ENCODE measurements at places on chromosomes 7 and 10.

DNA sequence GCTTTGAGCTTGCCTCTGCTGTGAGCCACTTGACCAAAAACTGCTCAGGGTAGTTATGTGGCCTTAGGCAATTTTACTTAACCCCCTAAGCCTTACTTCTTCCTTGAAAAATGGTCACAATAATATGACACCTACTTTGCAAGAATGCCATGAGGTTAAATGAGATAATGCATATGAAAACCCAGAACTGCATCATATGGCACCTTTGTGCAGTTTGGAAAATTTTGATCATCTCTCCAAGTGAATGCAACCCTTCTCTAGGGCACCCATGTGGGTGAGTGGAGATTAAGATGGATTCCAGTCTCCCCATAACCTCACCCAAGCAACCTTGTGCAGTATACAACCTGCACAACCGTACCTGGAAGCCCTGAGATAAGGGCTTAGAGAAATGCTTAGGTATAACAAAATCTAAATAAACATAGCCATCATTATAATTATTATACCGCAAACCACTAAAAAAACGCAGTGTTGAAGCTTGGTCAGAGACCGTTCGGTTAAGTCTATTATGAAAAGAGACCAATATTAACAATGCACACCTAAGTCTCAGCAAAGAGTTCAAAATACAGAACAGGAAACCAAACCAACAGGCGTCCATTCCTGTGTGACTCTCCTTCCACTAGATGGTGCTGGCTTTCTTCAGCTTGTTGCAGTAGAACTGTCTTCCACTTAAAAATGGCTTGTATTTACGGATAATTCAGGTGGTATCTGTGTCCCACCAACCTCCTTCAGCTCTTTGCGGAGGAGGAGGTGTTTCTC is 21.0 kb upstream of the ASB15 start:
- DNase-seq = no peak

- DNase-seq = no peak
Measured at GRCh38 chr10:31522820-31523219, 203.8 kb downstream of the ZEB1 start.

DNA sequence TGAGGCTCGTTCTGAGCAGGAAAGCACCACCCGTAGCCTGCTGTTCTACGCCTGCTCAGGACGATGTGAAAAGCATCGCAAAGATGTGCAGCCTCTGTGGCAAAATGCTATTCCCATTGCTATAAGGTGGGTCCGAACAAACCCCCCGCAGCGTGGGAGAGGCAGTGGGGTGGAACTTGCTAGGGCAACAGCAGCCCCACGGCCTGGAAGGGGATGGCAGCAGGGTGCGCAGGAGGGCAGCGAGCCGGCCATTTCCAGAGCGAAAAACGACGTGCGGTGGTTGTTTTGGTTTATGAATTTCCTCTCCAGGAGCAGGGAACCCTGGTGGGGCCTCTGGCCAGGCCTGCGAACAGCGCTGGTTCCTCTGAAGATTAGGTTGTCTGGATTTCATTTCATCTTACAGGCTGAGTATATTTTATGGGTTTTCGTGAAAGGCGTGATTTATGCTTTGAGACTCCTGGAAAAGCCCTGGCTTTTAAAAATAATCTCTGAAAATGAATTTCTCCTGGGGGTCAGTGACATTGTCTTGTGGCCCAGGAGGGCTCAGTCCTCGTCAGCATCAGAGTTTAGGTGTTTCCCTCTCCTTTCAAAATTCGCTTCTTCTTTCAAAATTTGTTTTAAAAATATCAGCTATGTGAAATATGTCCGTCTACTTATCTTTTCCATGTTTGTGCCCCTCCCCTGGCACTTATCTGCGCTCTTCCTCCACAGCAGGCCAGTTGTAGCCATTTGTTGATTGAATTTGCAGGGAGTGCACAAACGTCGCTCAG is 42.3 kb upstream of the UBE3C start:
- DNase-seq = no peak

GRCh38 chr10:114665873-114666272 is 7.8 kb upstream of the ABLIM1 start:
- DNase-seq = no peak

DNA sequence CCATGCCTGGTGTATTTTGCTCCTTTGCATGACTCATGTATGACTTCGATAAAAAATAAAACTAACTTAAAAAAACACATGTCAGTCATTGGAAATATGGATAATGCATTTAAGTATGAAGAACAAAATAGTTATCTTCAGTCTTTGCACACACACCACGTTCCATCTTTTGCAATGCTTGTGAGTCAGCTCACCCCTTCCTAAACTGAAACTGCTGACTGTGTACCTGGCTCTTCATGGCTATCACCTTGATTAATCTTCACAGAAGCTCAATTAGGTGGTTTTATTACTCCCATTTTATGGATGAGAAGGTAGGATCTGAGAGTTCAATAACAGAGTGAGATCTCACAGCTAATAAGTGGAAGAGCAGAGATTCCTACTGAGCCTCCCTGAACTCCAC is 79.5 kb downstream of the CARD11 start:
- no peak for DNase-seq

DNA sequence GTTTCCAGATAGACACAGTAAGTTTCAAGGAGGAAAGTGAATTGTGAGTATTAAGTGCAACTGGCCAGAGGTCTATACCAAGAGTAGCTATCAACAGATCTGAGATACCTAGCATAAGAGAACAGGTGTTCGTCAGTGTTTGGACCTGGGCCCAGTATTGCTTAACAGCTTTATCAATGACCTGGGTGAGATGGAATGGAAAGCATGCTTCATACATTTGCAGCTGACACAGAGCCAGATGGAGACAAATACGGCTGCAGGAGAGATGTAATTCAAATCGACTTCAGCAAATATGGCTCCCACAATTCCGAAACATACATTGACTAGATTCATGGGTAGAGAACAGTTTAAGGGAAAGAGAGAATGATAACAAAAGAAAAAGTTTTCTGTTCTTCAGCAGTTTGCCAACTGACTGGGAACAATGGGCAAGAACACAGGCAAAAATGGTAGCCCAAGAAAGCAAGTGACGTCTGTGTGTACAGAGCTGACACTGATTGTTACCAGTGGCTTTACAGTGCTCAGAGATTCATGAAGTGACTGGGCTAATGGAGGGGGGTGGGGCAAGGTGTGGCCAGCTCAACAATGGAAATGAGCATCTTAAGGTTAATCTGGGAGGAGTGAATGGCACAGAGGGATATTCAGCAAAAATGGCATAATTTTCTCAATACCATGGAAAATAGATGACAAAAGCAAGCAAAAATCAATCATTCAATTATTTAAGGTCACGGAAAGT is 28.0 kb upstream of the COBL start:
- DNase-seq = no peak

DNA sequence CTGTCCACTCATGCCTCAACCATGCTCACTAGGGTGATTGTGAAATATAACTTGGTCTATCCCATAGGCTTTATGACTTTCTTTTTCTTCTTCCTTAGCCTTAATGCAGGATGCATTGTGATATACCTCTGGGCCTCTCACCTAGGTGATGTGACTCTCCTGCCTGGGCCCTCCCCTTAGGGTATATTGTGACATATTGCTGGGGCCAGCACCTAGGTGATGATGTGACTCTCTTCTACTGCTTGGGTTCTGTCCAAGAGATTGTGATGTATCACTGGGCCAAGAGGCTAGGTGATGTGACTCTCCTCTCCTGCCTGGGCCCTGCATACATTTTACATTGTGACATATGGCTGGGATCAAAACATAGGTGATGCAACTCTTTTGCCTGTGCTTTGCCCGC is 14.7 kb upstream of the ZNF107 start:
- no peak for DNase-seq

DNA sequence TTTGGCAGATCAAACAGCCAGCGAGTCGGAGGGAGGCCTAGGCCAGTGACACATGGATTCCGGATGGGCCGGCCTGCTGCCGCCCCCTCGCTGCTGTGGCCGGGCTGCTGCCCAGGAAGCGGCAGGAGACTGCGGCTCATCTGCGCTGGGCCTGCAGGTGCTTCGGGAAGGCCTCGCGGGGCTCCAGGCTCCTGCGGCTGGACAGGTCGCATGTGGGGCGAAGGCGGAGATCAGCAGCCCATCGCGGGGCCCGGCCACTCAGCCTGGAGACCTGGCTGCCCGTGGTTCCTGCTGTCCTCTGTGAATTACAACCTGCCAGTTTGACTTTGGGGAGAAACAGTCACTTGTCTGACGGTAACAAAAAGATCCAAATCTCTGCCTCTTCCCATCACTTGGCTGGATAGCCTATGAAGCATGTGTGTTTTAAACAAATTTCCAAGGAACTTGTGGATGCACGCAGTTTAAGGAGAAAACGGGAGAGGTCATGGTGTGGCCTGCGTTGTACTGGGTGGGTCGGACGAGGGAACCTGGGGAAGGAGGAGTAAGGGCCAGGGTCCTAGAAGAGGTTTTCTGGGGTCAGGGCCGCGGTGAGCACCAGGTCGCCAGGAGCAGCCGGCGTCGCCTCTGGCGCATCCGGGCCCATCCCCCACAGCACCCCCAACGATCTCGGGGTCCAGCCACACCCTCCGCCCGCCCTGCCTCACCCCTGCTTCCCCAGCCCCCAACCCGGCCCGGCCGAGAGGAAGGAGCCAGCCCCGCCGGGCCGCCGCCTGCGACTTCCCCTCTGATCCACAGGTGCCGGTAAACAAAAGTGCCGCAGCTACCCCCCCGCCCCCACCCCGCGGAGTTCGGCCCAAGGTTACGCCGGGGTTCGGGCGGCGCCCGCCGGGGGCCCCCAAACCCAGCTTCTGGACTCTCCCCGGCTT is 1.6 kb downstream of the SPOCK2 start:
- DNase-seq = peak; percentile 79

DNA sequence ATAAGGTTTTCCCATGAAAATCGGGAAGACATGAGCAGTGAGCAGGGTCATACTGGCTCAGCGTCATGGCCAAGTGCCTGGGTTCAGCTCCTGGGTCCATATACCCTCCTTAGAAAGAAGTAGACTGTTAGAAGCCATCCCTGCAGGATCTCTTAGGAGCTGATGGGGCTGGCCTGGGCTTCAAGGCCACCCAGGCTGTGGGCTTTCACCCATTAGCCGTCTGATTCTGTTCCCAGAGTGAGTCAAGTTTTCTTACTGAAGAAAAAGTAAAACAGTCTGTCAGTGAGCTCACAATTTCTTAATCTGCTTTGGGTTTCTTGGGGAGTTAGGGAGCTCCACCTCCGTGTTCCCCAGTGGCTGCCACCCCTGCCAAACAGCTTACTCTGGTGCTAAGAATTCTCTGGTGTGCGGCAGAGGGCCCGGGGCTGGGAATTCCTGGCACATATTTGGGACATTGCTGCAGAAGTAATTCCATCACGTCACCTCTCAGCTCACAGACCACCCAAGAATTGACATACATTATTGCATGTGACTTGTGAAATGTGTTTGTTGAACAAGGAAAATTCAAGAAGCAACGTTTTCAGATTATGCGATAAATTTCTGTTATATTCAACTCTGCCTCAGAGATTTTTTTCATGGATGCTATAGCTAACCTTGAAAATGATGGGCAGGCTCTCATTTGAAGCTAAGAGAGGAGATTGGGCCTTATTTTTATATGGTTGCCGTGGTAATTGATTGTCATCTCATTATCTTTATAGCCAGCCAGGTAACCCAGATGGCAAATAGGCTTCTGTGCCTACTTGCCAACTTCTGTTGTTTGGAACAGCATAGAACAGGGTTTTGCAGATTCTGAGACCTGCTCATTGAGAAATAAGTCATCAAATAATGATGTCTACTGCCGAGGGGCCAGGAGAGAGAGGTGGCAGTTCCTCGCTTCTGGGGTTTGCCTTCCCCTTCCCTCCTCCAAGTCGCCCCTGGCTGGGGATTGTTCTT is 166.4 kb downstream of the CHN2 start:
- no peak for DNase-seq

DNA sequence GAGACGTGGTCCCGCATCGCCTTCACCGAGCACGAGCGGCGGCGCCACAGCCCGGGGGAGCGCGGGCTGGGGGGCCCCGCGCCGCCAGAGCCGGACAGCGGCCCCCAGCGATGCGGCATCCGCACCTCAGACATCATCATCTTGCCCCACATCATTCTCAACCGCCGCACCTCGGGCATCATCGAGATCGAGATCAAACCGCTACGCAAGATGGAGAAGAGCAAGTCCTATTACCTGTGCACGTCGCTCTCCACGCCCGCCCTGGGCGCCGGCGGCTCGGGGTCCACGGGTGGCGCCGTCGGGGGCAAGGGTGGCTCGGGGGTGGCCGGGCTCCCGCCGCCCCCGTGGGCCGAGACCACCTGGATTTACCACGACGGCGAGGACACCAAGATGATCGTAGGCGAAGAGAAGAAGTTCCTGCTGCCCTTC is 737 bp downstream of the CNNM2 start:
- peak; percentile 27 for DNase-seq

- no peak for DNase-seq
Measured at GRCh38 chr7:7883394-7883793, 85.2 kb upstream of the GLCCI1 start.

GRCh38 chr10:25493122-25493893 is 318.5 kb downstream of the GPR158 start:
- no peak for DNase-seq

Data from activated gamma-delta T cell treated with Interleukin-2 at 50 U/mL for 16 hours (primary cell).